NCI-H1417 (cell line): ENCODE measurements at places on chromosomes 3 and 15.

GRCh38 chr3:197181741-197182140 is 116.7 kb downstream of the DLG1 start:
- DNase-seq, result no peak

- DNase-seq, result peak; percentile 38
Measured at GRCh38 chr15:31359702-31360111, 33.1 kb downstream of the KLF13 start.

GRCh38 chr15:89494031-89494430 is 2.4 kb downstream of the RHCG start:
- DNase-seq, result no peak

GRCh38 chr3:129577925-129578786 is 28.3 kb downstream of the PLXND1 start:
- DNase-seq, result no peak

- DNase-seq, result no peak
Measured at GRCh38 chr15:83904107-83905040, 250.5 kb downstream of the ADAMTSL3 start.
